Stimulated activated CD4-positive, alpha-beta T cell treated with anti-CD3 and anti-CD28 coated beads, Interleukin-4, amount 100 ng/mL, for 4 hours (primary cell): ENCODE measurements at places on chromosomes 2 and 18.

DNA sequence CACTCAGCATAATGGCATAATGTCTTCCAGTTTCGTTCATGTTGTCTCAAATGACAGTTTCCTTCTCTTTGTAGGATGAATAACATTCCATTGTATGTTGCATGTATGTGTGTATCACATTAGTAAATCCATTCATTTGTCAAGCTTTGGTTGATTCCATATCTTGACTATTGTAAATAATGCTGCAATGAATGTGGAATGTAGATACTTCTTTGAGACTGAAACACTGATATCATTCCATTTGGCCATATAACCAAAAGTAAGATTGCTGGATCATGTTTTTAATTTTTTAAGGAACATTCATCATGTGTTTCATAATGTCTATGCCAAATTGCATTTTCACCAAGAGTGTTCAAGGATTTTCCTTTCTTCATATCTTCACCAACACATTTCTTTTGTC is 1711.4 kb upstream of the PIK3C3 start:
- no peak for DNase-seq

DNA sequence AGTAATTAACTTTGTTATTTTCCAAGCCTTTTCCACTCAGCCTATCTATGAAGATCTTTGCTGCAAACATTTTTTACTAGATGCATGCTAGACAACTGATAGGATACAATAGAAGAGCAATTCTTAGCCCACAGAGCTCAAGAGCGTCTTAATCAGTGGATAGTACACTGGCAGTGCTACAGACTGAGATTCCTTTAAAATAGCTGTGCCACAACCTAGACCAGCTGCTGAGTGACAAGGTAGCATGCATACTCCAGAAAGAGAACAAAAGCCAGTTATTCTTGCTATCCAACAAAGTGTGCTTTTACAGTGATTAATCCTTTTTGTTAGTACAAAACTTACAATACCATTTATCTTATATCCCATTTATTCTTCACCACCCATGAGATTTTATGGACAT is 507.9 kb upstream of the SYT4 start:
- DNase-seq: no peak

- DNase-seq: no peak
Measured at GRCh38 chr2:2306878-2307277, 24.2 kb downstream of the MYT1L start.

GRCh38 chr2:10787176-10787968 is 25.2 kb downstream of the PDIA6 start:
- peak; percentile 21 for DNase-seq
